H4 (cell line): ENCODE measurements at places on chromosomes 7 and 10.
A peak's percentile ranks its signal among the peaks of the same experiment; 100 is the strongest.

DNA sequence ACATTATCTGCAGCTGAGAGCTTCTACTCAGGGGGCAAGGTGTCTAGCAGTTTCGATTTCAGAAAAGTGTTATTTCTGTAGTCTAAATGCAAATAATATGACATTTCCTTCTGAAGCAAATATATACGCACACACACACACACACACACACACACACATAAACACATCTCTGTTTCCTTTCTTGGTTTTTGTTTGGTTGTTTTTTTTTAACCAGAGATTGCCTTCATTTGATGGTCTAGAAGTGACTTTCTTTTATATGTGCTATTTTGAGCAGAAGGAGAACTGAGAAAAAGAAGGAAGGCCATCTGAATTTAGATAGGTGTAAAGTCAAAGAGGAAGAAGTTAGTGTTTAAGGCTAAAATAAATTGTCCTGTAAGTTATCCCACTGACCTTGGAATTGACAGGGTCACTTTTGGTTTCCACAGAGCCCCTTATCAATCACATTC lies 142.2 kb downstream of the TRIL start:
- DNase-seq: no peak

DNA sequence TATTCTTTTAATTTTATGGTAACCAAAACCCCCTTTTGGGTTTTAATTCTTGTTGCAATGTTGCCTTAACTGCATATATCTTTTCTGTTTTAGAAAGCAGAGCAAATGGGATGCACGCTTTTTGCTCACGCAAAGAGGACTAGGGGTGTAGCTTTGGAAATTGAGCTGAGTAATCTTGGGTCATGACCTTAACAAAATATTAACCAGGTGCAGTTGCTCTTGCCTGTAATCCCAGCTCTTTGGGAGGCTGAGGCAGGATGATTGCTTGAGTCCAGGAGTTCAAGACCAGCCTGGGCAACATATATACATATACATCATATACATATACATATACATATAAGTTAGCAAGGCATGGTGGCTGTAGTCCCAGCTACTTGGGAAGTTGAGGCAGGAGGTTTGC lies 172.9 kb upstream of the BMPER start:
- DNase-seq: no peak

- no peak for DNase-seq
Measured at GRCh38 chr10:33952692-33953360, 618.4 kb upstream of the NRP1 start.

DNA sequence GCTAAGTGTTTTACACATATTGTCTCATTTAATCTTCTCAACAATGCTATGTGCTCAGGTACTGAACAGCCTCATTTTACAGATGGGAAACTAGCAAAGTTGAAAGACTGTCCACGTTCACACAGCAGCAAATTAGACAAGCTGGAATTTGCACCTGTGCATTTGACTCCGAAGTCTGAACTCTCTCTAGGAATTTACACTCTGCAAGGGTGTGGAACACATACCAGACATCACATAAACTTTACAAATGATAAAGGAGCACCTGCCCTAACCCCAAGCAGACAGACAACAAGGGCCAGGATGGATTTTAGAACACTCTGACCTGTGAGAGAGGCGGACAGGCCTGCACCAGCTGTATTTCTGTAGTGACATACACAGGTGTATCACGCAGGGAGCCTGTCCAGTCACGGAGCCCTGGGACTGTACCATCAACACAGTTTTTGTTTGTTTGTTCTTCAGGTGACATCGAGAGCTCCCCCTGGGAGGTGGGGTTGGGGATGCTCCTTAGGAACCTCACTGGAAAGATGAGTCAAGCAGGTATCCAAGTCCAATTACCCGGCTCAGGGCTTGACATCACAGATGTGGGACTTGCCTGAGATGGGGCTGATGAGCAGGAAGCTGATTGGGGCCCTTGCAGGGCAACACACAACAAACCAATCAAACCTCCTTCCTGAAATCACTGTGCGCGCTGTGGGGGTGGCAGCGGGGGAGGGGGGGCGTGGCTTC lies 31.0 kb downstream of the MKI67 start:
- no peak for DNase-seq

GRCh38 chr10:7293378-7293920 lies 117.4 kb downstream of the SFMBT2 start:
- no peak for DNase-seq

- peak; percentile 34 for DNase-seq
Measured at GRCh38 chr7:34675749-34676374, 17.8 kb downstream of the NPSR1 start.

GRCh38 chr10:49367600-49367999 lies 28.3 kb downstream of the DRGX start:
- no peak for DNase-seq

- no peak for DNase-seq
Measured at GRCh38 chr10:18282094-18282493, 141.9 kb downstream of the CACNB2 start.

DNA sequence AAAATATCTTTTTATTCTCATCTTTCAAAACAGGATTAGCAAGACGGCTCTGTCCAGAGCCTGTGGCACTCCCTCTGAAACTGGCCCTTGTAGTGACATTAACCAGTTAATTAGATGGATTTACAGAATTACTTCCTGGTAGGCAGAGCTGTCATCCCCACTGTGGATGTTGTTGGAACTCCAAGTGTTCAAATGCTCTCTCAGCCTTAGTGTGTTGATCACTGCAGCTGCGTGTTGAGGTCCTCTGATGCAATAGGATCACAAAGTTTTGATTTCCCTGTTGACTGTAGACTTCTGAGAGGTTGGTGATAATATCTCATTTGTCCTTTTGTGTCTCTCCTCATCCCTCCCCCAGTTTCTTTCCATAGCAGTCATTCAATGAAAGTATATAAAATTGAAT lies 117.3 kb upstream of the CDK6 start:
- no peak for DNase-seq

- no peak for DNase-seq
Measured at GRCh38 chr7:28052933-28053332, 127.7 kb downstream of the JAZF1 start.

DNA sequence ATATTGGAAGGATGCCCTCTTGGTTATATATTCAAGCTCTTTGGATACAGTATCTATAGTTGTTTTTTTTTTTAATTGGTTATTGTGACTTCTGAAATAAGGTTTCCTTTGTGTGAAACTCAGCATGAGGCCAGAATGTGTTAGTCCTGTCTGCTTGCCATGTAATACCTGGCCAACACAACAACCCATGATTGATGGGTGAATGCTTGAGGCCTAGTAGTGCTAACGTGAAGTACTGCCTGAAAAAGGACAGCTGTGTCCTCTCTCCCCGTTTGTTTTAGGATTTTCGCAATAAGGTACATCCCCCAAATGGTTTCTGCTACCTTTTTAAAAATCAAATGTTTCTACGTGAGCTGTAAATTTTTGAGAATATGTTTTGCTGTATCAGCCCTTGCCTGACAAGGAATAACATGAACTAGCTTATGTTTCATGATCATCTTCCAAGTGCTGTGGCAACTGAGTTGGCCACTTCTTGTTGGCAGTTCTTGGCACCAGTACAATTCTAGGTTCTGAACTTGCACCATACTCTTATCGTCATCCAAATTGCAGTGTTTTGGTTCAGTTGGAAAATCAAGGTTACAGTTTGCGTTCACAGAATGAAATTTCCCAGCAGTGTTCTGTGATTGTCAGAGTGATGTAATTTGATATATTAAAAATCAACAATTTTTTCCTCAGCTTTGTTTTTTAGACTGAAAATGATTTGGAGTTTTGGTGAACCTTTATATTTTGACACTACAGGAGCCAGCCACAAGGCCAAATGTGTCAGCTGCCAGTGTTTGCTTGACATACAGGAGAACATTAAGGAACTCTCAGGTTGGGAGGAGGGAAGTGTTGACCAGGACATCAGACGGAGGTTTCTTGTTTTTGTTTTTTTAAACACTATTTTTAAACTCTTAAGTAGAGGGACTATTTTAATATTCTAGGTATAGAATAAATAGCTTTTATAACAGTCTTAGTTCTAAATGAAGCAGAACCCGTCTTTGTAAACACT lies 13.5 kb upstream of the ASCC1 start:
- DNase-seq: no peak

GRCh38 chr7:5769571-5769970 lies 11.9 kb downstream of the RNF216 start:
- no peak for DNase-seq

GRCh38 chr10:120513307-120513796 lies 56.3 kb downstream of the PLPP4 start:
- no peak for DNase-seq

DNA sequence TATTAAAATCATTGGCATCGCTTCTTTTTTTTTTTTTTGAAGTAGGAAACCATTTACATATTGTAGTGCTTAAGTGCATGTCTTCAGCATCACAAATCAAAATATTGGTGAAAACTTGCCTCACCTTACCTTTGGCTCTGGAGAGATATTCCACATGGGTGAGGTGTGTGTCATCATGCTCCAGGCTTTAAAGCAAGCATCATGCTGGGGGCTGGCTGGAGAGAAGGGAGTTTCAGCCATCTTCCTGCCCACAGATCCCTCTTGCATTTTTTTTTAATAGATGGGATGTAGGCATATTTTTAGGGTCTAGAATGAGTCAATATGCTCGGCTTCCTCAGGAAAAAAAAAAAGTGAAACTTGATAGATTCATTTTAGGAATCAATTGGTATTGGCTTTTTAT lies 2.3 kb upstream of the INSYN2A start:
- no peak for DNase-seq

DNA sequence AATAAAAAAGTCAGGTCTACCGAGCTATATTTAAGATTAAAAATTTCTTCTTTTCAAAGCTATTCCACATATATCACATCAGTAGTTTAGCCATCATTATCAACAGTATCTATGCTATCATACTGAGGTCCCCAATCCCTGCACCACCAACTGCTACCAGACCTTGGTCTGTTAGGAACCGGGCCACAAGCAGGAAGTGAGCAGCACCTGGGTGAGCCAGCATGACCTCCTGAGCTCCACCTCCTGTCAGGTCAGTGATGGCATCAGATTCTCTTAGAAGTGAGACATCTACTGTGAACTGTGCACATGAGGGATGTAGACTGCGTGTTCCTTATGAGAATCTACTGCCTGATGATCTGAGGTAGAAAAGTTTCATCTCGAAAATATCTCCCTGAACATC lies 632.1 kb upstream of the KCND2 start:
- DNase-seq: no peak

DNA sequence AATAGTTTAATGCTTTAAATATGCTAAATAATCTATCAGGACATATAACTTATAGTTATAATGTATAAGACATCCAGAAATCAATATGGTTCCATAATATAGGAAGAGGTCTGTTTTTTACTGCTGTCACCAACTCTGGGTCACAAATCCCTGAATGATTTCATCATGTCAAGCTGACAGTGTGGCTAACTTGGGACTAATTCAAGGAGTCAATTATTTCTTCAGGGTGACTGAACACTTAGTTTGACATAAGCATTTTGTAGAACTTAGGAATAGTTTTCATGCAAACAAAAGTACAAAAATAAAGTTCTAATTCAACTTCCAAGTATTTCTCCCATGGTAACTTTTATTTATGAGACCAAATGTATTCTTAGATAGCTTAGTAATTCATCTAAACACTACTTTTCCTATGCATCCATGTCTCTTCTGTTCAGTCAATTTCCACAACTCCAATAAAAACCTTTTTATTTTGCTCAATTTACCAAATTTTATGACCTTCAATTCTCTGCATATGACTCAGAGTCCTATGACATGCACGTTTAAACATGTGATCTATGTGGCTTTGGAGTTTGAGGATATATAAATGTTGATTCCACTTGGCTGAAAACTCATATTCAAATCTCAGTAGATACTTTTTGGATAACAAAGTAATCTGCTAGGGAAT lies 40.3 kb upstream of the GNAT3 start:
- no peak for DNase-seq

- no peak for DNase-seq
Measured at GRCh38 chr10:130371666-130372065, 235.5 kb downstream of the GLRX3 start.

- no peak for DNase-seq
Measured at GRCh38 chr10:3292636-3293035, 120.1 kb upstream of the PITRM1 start.

- no peak for DNase-seq
Measured at GRCh38 chr7:119572132-119572531, 700.8 kb upstream of the KCND2 start.

DNA sequence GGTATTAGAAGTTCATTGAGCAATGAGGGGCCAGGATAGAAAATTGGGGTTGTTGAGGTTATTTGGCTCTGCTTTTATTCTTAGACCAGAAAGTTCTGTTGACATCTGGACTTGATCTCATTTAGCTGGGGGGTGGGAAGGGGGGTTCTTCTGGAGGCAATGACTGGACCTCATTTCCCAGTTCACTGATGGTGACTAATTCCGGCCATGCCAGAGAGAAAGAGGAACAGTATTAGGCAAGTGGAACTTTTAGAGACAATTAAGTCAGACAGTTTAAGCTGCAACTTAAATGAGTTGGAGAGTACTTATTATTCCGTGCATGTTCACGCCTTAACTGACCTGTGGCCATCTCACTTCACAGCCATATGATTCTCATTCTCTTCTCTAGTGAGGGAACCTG lies 512.5 kb downstream of the REEP3 start:
- no peak for DNase-seq

DNA sequence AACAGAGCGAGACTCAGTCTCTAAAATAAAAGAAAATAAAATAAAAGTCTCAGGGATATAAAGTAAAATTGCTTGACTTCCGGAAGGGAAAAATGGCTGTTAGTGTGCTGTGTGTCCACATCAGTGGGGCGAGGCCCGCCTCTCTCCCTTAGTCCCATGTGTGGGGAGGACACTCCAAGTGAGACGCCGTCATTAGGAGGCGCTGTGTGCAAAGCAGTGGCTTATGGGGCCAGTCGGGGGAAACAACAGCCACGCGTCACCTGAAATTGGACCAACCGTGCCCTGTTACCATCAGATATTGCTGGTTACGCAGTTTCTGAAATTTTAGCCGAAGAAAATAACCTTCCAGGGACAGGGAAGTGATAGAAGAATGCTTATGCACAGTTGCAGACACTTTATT lies 15.8 kb downstream of the SFXN4 start:
- DNase-seq: no peak

DNA sequence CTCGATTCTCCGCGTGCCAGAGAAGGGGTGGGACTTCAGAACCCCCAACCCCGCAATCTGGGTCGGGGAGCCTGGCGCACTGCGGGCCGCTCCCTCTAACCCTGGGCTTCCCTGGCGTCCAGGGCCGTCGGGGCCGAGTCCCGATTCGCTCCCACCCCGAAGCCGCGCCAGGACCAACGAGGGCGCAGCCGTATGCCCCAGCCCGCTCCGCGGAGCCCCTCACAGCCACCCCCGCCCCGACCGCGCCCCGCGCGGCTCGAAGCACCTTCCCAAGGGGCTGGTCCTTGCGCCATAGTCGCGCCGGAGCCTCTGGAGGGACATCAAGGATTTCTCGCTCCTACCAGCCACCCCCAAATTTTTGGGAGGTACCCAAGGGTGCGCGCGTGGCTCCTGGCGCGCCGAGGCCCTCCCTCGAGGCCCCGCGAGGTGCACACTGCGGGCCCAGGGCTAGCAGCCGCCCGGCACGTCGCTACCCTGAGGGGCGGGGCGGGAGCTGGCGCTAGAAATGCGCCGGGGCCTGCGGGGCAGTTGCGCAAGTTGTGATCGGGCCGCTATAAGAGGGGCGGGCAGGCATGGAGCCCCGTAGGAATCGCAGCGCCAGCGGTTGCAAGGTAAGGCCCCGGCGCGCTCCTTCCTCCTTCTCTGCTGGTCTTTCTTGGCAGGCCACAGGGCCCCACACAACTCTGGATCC lies at the start of gene LEP:
Gene LEP, plus strand, starts transcription at position 583 of the 691 bp plus-strand sequence. CDS start 10,741 bp downstream, outside the sequence.
- no peak for DNase-seq
